ENCODE measurements at places on chromosomes 6 and 20.

GRCh38 chr6:16496991-16497801, 258.8 kb downstream of the GMPR start:
- DNase-seq, result peak; percentile 74
- H3K4me1 ChIP-seq, result peaks cover 7% of the 10 kb centered on the region
- peak overlapping the region; percentile 22 for H3K4me3 ChIP-seq
- no peaks in the 10 kb centered on the region for H3K36me3 ChIP-seq
- H3K27me3 ChIP-seq, result no peaks in the 10 kb centered on the region
- H3K27ac ChIP-seq, result peak overlapping the region; percentile 42

- DNase-seq, result no peak
- no peaks in the 10 kb centered on the region for H3K4me1 ChIP-seq
- H3K27me3 ChIP-seq, result no peaks in the 10 kb centered on the region
- no peaks in the 10 kb centered on the region for H3K36me3 ChIP-seq
- no peak overlapping the region for H3K4me3 ChIP-seq
Observed at GRCh38 chr6:24484657-24485323, 4.6 kb downstream of the GPLD1 start.

GRCh38 chr6:64712606-64713005, 994.4 kb downstream of the EYS start:
- peak; percentile 13 for DNase-seq
- H3K36me3 ChIP-seq, result no peaks in the 10 kb centered on the region
- no peaks in the 10 kb centered on the region for H3K4me1 ChIP-seq
- no peak overlapping the region for H3K27ac ChIP-seq

- no peaks in the 10 kb centered on the region for H3K4me1 ChIP-seq
- no peak overlapping the region for H3K27ac ChIP-seq
- no peaks in the 10 kb centered on the region for H3K27me3 ChIP-seq
- no peak overlapping the region for H3K4me3 ChIP-seq
- no peaks in the 10 kb centered on the region for H3K36me3 ChIP-seq
Observed at GRCh38 chr6:111445861-111446267, 37.2 kb downstream of the REV3L start.

DNA sequence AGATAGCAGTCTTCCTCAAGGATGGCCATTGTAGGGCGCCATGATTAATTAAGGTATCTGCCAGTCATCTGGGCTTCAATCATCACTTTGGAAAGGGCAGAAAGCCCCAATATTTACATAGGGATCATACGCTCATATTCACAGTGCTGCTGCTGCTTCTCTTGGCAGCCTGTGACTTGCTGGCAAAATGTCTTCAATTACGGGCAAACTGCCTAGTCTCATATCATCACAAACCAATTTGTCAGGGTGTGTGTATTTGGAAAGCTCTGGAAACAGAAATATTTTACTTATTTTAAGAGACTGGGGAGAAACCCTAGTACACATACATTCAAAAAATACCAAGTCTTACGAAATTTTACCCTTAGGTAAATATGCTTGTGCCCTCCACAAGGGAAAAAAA, 77.6 kb downstream of the SAMD5 start:
- H3K27me3 ChIP-seq, result no peaks in the 10 kb centered on the region
- no peak overlapping the region for H3K4me3 ChIP-seq
- H3K4me1 ChIP-seq, result no peaks in the 10 kb centered on the region
- no peak overlapping the region for H3K27ac ChIP-seq
- no peaks in the 10 kb centered on the region for H3K36me3 ChIP-seq

- H3K27me3 ChIP-seq, result no peaks in the 10 kb centered on the region
- no peak overlapping the region for H3K27ac ChIP-seq
- no peak overlapping the region for H3K4me3 ChIP-seq
- no peaks in the 10 kb centered on the region for H3K36me3 ChIP-seq
Observed at GRCh38 chr6:79463621-79464050, 73.6 kb downstream of the LCA5 start.

- H3K27ac ChIP-seq, result peak overlapping the region; percentile 71
- peaks cover 6% of the 10 kb centered on the region for H3K36me3 ChIP-seq
- no peak for DNase-seq
- peak overlapping the region; percentile 42 for H3K4me3 ChIP-seq
Observed at GRCh38 chr6:34248198-34248726, 544 bp downstream of the SMIM29 start.

GRCh38 chr6:79649016-79649415, 17.9 kb downstream of the SH3BGRL2 start:
- H3K4me1 ChIP-seq, result no peaks in the 10 kb centered on the region
- peak; percentile 65 for DNase-seq
- no peak overlapping the region for H3K27ac ChIP-seq
- H3K27me3 ChIP-seq, result no peaks in the 10 kb centered on the region
- H3K36me3 ChIP-seq, result no peaks in the 10 kb centered on the region
